KG1 (cell line): ENCODE measurements at places on chromosomes 6 and 20.

GRCh38 chr6:160279850-160280249, 21.2 kb upstream of the SLC22A2 start:
- DNase-seq = no peak

GRCh38 chr6:125197795-125198269, 44.3 kb downstream of the TPD52L1 start:
- DNase-seq = no peak

GRCh38 chr6:32244270-32244669, 20.4 kb upstream of the NOTCH4 start:
- DNase-seq = no peak

- peak; percentile 3 for DNase-seq
These were observed 411.8 kb downstream of the CDKAL1 start for GRCh38 chr6:20946022-20946421.

DNA sequence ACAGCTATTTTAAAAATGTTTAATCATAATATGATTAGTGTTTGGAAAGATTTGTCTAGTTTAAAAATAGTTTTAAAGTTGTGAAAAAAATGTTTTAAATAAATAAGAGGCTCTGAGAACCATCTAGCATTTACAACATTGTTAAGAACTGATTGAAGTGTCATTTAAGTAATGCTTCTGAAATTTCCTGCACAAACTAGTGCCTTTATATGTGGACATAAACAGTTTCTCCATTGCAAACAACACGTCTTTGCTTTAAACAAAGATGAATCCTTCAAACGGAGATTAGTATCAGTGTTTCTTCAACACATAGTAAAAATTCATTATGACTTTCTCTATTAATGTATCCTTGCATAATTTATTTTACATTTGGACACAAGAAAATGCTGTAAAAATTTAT, 45.9 kb upstream of the ID4 start:
- DNase-seq = no peak

DNA sequence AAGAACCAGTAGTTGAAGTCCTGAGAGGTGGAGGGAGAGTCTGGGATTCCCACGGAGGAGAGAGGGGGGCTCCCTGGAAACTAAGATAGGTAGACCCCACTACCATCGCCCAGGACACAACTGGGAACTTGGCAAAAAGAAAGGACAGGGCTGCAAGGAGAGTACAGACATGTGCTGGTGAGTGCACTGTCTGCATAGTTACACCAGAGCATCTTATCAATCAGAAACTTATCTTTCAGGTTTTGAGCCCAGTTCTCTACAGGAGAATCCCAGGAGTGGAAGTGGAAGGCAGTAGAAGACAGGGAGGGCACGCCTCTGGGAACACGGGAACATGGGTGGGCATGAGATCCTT, 12.2 kb downstream of the NFKBIL1 start:
- DNase-seq = no peak

GRCh38 chr6:14316651-14317386, 199.2 kb downstream of the CD83 start:
- no peak for DNase-seq

GRCh38 chr6:2257363-2257762, 12.0 kb upstream of the GMDS start:
- DNase-seq = no peak
